ENCODE measurements at places on chromosomes 2 and 18. TPM values are rescaled to one million over a fixed set of nuclear protein-coding genes. Genes with fewer than 3 reads are reported as not detected.

The CFAP65 gene
- 1.3 TPM for total RNA-seq

The PECR gene
- total RNA-seq: 40.7 TPM

The NT5C1B gene
- total RNA-seq: not detected

The ARHGAP28 gene
- total RNA-seq: not detected

The CRACDL gene
- 24.3 TPM for total RNA-seq

The UPP2 gene
- not detected for total RNA-seq

The ORMDL1 gene
- 58.4 TPM for total RNA-seq

The DAW1 gene
- total RNA-seq: 2.4 TPM

The BMP10 gene
- not detected for total RNA-seq

The IL36RN gene
- total RNA-seq: 0.12 TPM

The MC4R gene
- total RNA-seq: not detected

The DPP4 gene
- total RNA-seq: 27.6 TPM

The SLC4A5 gene
- total RNA-seq: 7.0 TPM

Data from Calu3 (cell line).